ENCODE measurements at places on chromosomes 11 and 22.

GRCh38 chr11:67389477-67389876 is 2.3 kb upstream of the RAD9A start:
- DNase-seq = no peak

GRCh38 chr11:86748296-86748695 is 52.0 kb upstream of the PRSS23 start:
- DNase-seq = no peak

DNA sequence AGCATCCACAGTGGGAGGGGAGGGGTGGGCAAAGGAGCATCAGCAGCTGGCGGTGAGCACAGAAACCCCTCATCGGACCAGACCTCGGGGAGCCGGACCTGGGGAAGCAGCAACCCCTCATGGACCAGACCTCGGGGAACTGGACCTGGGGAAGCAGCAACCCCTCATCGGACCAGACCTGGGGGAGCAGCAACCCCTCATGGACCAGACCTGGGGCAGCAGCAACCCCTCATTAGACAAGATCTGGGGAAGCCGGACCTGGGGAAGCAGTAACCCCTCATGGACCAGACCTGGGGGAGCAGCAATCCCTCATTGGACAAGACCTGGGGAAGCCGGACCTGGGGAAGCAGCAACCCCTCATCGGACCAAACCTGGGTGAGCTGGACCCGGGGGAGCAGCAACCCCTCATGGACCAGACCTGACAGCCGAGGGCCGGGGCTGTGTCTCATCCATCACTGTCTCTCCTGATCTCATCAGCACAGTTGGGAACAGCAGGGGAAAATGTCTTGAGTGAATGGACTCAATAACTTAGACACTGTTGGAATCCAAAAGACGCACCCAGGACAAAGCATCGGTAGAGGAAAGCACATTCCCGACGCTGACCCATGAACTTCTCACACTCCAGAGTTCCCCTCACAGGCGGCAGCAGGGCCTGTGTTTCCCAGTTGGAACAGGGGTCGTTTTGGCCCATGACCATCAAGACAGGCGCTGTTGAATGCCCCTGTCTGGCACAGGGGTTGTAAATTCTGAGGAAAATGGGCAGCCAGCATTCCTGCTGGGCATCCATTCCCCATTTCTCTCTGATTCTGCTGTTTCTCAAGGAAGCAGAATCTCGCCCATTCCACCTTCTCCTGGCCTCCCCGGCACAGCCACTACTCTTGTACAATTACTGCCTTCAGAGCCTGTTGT is 1494.6 kb downstream of the TBC1D22A start:
- no peak for DNase-seq

GRCh38 chr11:5524756-5525155 is 8.3 kb upstream of the UBQLNL start:
- no peak for DNase-seq

DNA sequence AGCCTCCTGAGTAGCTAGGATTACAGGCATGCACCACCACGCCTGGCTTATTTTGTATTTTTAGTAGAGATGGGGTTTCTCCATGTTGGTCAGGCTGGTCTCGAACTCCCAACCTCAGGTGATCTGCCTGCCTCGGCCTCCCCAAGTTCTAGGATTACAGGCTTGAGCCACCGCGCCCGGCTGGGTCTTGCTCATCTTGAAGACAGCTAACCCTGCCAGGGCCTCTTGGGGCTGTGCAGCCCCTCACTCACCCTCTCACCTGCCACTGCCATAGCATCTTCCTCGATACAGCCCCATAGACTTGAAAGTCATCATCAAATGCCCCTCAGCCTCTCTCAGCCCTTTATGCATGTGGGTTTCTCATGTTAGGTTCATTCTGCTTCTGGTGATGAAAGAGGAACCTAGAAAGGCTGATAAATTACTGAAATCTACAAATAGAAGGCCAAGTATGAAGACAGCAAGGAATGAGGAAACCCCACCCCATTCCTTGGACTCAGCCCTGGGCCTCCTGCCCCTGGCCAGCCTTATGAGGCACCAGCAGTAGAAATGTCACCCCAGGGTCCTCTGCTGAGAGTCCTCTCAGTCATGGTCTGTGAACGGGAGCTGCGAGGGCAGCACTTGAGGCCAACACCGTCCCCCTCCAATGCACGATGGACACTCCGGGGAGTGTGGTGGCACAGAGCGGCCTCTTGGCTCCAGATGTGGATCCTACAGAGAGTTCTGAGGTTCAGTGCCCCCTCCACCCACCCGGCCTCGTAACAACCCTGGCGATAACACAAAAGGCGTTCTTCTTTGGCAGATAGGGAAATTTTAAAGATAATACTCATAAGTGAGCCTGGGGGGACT is 24.8 kb downstream of the SCGB1A1 start:
- no peak for DNase-seq

DNA sequence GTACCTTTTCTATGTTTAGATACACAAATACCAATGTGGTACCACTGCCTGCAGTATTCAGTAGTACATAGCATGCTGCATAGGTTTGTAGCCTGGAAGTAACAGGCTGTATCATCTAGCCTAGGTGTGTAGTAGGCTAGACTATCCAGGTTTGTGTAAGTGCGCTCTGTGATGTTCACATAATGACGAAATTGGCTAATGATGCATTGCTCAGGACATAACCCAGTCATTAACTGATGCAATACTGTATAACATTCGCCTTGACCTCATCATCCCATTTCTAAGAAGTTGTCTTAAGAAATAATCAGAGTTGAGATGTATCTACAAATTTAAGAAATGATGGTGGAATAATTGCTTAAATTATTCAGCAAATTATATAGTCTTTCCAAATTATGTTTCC is 116.0 kb upstream of the TIMP3 start:
- DNase-seq = no peak

DNA sequence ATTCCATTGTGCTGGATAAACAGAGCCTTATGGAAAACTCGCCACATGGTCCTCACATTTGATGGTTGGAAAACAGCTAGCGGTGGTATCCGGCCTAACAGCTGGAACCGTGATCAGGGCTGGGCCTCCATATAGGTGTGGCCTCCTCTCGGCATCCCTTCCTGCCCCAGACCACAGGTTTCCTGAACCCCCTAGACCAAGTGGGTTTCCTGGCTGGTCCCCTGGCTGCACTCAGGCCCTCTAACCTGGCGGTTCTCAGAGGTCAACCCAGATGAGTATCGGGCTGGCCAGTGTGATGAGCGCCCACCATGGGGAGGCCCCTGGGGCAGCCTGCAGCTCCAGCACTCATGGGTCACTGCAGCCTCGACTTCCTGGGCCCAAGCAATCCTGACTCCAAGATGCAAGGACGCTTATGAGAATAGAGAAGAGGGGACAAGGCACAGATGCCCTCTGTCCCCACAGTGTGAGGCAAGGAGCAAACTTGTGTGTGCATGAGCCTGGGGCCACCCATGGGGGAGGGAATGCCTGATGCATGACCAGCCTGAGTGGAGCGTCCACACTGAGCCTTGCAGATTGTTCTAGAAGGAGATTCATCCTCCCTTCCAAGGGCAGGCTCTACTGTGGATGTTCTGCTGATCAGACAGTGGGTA is 53.4 kb upstream of the WNT7B start:
- no peak for DNase-seq

- DNase-seq = no peak
Observed at GRCh38 chr22:31909977-31910376, 34.4 kb upstream of the YWHAH start.

- no peak for DNase-seq
Observed at GRCh38 chr11:47348859-47349258, 3.6 kb downstream of the MYBPC3 start.

DNA sequence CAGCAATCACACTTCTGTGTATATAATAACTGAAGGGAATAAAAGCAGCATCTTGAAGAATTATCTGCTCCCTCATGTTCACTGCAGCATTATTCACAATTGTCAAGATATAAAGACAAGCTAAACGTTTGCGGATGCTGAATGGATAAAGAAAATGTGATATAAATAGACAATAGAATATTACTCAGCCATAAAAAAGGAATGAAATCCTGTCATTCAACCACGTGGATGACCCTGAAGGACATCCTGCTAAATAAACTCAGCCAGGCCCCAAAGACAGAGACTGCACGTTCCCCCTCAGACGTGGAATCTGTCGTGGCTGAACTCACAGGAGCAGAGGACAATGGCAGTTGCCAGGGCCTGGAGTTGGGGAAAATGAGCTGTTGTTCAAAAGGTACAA is 9.6 kb downstream of the ZNF195 start:
- no peak for DNase-seq

- DNase-seq = no peak
Observed at GRCh38 chr22:39773503-39773902, 120.1 kb downstream of the ENTHD1 start.

- DNase-seq = no peak
Observed at GRCh38 chr22:28438183-28438768, 241.4 kb downstream of the TTC28 start.

GRCh38 chr22:26205494-26205893 is 36.2 kb downstream of the SEZ6L start:
- DNase-seq = no peak

- peak; percentile 35 for DNase-seq
Observed at GRCh38 chr22:17874231-17874905, 100.1 kb upstream of the BID start.

DNA sequence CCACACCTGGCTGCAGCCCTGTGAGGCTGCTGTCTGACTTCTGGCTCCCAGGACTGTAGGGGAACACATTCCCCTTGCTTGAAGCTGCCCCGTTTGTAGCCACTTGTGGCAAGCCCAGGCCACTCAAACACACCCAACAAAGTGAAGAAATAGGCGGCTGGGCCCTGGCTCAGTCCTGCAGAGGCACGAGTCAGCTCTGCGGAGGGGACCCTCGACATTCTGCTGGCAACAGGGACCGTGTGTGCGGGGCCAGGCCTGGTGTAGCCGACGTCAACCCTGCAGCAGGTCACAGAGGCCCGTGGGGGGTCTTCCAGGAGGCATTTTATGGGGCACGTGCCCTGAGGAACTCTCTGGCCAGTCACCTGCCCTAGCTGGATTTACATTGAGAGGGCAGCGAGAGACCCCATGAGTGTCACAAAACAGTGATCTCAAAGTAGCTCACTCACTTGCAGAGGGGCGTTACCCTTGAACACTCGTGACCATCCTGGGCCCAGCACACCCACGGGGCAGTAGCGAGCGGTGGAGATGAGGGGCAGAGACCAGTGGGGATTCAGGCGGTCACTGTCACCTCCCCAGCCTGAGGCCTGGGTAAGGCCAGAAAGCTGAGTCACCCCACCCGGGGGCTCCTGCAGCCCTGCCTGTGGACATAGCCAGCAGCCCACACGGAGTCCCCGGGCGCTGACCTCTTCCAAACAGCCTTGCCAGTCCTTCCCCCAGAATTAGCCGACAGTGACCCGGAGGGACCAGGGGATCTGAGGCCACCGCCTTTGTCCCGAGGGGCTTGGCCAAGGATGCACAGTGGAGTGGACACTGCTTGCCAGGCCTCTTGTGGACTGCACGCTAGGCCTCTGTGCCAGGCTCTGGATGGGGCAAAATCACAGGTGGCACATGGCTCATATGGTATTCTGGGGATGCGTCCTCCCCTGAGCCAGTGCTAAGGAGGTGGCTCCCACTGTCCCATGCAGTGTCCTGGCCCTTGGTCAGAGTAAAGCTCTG is 139.5 kb downstream of the CTTN start:
- DNase-seq = no peak

DNA sequence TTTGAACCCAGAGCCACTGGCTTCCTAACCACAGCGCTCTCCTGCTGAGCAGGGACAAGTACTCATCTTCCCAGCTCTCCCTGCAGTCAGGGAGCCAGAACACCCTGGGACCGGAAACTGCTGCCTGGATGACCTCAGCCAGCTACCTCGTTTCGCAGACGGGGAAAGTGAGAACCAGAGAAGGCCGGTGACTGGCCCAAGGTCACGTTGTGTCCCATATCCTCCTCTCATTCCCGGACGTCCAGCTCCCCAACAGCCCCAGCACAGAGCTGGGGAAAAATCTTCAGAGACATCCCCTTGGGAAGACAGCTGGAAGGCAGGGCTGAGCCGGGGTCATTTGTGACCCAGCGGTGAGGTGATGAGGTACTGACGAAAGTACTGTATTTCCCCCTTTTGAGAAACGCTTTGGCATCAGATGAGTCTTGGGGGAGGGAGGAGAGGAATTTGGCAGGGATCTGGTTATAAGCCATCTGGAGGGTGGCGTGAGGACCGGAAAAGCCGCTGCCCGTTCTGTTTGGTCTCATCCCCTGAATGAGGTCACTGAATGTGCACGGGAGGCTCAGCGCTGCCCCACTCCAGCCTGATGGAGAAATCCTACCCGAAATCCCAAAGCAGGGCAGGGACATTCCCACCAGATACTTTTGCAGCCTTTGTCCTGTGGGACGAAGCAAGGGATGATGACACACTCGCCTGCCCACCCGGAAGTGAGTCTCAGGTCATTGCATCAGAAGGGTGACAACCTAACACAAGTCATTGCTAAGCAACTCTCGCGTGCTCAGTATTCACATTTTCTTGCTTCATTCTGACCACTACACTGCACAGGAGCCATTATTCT is 41.1 kb downstream of the LIF start:
- no peak for DNase-seq

- DNase-seq = peak; percentile 21
Observed at GRCh38 chr11:19777039-19777376, 64.4 kb downstream of the NAV2 start.

GRCh38 chr11:110750100-110750499 is 37.9 kb upstream of the ARHGAP20 start:
- DNase-seq = no peak

DNA sequence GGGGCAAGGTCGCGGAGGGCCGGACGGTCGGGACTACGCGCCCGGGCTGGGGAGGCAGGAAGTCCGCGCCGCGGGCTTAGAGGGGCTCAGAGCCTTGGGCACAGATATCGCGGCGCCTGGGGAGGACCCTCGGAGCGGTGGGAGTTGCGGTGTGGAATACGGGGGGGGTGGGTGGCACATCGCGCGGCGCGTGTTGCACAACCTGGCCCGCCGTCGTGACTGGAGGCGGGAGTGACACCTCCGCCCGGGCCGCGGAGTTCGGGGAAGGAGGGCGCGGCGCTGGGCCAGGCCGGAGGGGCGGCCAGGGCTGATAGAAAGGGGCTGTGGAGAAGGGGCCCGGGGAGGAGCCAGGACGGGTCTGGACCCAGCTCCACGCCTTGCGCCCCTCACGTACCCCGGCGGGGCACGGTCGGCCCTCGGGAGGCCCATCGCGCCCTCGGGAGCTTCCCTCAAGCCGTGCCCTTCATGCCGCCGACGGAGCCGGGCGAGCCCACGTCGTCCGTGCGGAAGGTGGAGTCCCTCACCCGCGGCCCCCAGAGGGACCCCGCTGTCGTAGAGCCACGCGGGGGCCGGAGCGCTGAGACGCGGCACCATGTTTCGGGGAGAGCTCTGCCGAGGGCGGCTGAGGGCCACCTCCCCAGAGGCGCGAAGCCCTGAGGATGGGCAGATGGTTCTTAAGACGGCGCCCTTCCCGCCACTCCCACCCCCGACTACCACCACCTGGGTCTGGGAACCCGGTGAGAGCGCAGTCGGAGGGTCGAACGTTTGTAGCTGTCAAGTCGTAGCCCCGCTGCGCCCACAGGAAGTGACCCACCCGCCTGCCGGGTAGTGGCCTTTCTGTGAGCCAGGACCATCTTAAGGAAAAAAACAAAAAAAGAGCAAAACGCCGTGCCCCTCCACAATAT is 729 bp downstream of the IL17RA start:
- no peak for DNase-seq

All from amygdala (tissue), 56 donors.